ENCODE measurements at places on chromosomes 7 and 10.

GRCh38 chr7:142181966-142182365 lies 70.4 kb downstream of the MGAM2 start:
- no peak for DNase-seq

DNA sequence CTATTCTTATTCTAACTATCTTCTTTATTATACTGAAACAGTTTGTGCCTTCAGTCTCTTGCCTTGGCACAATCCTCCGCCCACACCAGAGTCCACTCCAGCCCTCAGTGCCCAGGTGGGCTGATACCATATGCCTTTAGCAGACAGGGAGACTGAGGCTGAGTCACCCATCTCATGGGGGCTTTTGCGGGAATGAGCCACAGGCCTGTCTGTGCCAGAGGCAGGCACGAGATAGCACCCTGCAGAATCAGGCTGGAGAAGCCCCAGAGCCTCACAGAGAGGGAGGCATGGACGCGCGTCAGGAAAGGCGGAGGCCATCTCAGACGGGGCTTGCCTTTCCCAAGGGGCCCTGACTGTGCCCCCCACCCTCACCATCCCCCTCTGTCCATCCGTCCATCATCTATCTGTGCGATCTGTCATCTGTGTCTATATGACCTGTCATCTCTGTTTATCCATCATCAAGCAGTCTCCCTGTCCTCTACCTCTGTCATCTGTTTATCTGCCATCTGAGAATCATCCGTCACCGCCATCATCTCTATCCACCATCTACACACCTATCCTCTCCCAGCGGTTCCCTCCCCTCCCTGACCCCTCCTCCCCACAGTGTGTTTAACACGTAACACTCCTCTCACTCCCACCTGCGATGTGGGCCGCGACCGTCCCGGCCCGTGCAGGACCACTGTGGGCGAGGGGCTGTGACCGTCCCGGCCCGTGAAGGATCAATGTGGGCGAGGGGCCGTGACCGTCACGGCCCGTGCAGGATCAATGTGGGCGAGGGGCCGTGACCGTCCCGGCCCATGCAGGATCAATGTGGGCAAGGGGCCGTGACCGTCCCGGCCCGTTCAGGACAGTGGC lies 7.3 kb upstream of the ADAP1 start:
- no peak for DNase-seq

DNA sequence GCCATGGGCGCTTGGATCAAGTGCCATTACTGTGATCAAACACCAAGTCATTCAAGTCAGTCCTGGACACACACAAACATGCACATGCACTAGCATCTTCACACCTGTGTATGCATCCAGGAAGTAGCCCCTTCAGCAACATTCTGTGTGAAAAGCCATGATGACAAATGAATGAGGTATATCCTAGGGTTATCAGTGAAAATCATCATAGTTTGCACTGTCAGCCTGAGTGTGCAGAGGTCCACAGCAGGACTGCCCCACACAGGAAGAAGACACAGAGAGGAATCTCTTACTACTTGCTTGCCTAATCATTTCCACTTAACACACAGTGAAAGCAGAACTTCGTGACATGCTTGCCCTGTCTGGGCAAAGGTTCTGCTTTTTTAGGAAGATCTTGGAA lies 184.0 kb upstream of the ADO start:
- no peak for DNase-seq

- DNase-seq, result no peak
These were observed 24.4 kb downstream of the C10orf71 start for GRCh38 chr10:49323171-49323895.

- DNase-seq, result peak; percentile 11
These were observed 13.0 kb downstream of the GALNT17 start for GRCh38 chr7:71144963-71145362.

- DNase-seq, result no peak
These were observed 31.0 kb upstream of the NUB1 start for GRCh38 chr7:151310578-151310977.

DNA sequence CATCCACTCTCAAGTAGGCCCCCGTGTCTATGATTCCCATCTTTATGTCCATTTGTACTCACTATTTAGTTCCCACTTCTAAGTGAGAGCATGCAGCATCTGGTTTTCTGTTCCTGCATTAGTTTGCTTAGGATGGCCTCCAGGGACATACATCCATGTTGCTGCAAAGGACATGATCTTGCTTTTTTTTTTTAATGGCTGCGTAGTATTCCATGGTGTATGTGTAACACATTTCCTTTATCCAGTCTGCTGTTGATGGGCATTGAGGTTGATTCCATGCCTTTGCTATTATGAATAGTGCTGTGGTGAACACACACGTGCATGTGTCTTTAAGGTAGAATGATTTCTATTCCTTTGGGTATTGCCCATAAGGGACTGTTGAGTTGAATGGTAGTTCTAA lies 67.8 kb downstream of the SFMBT2 start:
- DNase-seq, result no peak

GRCh38 chr7:98235901-98236300 lies 16.1 kb downstream of the TECPR1 start:
- no peak for DNase-seq

DNA sequence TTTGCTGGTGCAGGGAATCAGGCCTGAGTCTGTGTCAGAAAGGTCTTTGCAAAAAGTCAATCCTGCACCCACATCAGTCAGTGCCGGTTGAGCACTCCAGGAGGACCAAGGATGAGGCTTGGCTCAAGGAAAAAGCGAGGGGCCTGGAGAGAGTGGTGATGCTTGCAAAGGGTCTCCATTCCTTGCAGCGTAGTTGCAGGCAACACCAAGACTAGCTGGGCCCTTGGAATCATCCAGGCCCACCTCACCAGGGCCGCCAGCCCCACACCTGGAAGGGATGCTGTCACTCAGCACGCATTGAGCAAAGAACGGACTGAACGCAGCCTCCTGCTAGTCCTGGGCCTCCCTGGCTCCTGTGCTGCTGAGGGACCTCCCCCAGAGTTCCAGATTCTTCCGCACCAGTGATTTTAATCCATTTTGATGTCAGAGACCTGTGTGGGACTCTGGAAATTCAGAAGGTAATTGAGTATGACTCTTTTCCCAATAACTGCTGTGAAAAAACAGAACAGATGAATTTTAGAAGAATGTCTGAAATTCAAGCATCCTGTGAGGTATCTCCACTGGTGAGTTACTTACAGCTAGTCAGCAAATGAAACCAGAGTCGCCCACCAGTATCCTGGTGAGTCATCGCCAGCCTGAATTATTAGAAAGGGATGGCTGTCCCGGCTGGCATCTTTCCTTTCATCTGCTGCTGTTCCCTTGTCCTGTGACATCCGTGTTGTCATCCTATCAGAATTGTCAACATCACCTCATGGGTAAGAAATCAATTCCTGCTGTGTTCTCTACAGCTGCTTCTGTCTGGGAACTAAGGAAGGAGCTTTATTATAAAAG lies 150.8 kb upstream of the NPS start:
- peak; percentile 19 for DNase-seq

DNA sequence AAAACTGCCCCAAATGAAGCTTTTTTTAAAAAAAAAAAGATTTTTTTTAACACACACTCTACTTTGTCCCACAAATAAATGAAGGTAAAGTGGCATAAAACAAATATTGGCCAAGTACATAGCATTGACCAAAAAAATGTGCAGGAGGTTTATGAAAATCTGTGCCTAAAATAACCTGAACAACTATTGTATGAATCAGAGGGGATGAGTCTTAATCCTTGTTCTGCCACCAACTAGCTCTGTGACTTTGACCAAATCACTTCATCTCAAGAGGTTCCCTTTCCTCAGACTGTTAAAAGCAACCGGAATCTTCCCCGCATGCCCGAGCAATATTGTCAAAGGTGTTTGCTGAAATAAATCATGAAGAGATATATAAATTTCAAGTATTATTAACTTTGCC lies 150.4 kb upstream of the NEBL start:
- no peak for DNase-seq

DNA sequence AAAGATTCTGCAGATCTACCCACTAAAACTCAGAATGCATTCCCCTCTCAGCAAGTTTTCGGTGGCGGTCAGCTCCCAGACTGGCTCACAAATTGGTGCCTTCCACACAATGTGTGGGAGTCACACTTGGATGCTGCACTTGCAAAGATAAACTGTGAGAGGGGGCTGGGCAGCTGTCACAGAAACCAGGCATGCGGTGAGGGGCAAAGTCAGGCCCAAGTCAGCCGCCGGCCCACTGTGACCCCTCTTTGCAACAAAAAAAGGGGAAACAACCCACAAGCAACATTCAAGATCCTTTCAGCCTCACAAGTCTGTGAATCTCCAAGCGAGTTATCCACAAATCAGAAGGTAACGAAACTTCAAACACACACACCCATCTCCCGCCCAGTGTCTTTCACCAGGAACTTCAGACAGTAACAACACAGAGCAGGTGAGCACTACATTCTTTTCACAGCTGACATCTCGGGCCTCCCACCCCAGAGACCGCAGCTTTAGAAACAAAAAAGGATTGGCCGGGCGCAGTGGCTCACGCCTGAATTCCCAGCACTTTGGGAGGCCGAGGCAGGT lies 32.0 kb downstream of the SNX8 start:
- DNase-seq, result no peak

DNA sequence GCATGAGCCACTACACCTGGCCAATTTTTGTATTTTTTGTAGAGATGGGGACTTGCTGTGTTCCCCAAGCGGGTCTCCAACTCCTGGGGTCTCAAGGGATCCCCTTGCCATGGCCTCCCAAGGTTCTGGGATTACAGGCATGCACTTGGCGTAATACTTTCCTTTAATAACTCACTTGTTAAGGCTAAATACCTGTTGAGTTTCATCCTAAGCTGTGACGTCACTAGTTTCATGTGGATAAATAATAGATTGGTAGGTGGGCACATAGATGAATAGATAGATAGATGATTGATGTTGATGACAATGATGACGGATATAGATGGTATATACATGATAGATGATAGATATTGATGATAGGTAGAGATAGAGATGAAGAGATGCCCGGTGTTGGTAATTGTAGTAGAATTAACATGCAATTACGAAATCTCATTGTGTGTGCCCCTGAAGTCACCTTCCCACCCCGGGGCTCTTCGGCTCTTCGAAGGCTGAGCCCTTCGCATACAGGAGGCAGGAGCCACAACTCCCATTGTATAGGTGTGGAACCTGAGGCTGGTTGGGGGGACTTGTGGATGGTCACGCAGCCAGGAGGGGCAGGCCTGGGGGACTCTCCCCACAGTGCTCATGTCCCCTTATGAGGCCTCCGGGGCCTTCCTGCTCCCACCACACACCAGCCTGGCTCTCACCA lies 2.6 kb downstream of the GRIFIN start:
- no peak for DNase-seq

GRCh38 chr7:157488966-157489365 lies 152.2 kb downstream of the DNAJB6 start:
- no peak for DNase-seq

- no peak for DNase-seq
These were observed 946.9 kb downstream of the SORCS1 start for GRCh38 chr10:106217627-106218026.

DNA sequence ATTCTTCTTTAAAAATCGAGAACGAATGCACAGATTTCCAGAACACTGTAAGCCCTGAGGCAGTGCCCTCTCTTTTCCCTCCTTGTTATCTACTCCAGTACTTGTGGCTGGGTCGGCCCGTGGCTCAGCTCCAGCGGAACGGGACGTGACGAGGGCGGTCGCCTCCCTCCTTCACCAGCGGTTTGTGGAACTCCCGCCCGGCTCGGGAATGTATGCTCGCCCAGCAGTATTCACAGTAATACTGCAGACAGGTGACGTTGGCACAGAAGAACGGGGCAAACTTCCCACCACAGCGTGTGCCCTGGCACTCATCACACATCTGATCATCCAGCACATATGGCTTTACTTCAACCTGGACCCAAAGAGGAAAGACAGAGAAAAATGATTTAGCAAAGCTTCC lies 128.5 kb downstream of the BTAF1 start:
- DNase-seq, result no peak

- DNase-seq, result no peak
These were observed 84.6 kb upstream of the GHITM start for GRCh38 chr10:84054743-84055142.

DNA sequence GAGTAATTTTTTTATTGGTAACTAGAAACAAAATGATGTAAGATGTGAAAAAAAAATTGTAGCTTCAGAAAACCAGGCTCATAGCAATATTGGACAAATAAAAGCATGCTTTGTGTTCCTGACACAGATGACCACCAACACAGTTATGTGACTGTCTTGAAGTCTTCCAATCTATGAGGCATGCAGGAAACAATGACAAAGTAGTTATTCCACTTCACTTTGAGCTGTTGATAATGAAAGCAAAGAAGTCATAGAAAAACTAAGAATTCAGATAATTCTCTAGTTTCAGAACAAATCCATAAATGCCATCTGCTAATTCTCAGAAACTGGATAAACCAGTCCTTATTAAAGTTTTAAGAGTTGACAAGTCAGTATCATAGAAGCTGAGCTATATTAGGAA lies 378.4 kb upstream of the SEMA3D start:
- no peak for DNase-seq

- peak; percentile 23 for DNase-seq
These were observed 6.6 kb downstream of the C10orf90 start for GRCh38 chr10:126663880-126664279.

GRCh38 chr7:156074982-156075615 lies 262.8 kb upstream of the SHH start:
- DNase-seq, result no peak

GRCh38 chr7:50405221-50405620 lies 44.9 kb downstream of the FIGNL1 start:
- DNase-seq, result no peak
